ENCODE measurements at places on chromosomes 4 and X.

GRCh38 chr4:11505221-11505971, 76.7 kb upstream of the HS3ST1 start:
- DNase-seq, result no peak

DNA sequence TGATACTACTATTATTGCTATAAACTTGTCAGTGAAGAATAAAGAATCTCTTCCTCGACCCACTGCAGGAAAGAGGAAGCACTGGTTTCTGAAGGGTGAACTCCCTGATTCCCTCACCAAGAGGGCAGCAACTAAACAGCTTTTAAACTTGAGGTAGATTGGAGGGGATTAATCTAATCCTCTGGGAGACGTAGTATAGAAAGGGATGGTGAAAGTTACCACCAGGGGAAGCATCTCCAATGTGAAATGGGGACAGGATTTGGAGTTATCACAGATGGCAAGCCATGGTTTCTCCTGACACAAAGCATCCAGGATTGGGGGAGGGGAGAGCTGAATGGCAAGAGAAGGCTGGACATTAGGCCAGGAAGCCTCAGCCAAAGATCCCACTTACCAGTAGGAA, 62.7 kb upstream of the PTPN13 start:
- no peak for DNase-seq

DNA sequence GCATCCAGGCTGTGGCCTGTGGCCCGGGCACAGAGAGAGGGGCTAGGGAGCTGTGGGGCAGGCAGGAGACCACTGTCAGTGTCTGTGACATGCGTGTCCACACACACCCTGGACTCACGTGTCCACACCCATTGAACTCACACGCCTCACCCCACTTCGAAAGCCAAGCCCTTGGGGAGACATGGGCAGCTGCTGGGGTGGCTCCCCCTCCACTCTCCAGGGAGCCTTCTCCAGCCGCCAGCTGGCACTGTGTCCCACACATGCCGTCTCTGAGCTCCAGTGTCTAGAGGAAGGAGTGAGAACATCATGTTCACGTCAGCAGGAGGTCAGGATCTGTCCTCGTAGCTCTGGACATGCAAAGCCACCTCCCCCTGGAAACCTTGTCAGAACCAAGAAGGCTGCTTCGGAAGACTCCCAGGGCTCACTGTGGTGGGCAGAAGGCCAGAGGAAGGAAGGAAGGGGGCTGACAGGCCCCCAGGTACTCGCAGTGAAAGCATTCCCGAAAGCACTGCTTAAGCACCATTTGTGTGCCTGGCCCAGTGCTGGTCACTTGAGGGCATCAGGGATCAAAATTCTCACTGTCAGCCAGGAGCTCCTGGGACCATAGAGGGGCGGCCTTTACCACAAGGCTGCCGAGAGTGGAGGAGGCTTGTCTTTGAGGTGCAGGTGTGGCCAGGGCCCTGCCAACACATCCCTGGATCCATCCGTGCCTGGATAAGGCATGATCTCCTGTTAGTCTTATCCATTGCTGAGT, 61.4 kb downstream of the HTRA3 start:
- no peak for DNase-seq

DNA sequence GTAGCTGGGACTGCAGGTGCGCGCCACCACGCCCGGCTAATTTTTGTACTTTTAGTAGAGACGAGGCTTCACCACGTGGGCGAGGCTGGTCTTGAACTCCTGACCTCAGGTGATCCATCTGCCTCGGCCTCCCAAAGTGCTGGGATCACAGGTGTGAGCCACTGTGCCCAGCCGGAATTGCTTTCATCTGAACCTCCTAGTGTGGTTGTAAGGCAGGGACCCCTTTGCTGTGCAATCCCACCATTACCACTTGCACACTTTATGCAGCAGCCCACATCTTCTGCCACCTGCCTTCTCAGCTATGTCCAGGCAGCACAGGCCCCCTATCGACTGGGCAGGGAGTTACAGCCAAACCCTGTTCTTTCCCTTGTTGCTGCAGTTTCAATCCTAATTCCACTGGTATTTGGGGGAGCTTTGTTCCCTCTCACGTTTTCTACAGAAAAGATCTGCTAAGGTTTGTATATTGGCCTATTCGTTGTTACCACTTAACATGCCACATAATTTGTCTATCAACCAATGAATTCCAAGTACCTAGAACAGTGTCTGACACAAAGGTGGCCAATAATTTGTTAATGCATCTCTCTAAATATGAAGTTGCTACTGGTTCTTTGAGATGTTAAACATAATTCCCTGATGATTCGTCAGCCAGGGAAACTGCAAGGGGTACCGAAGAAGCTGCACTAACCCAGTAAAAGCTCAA, 6.5 kb downstream of the RPL39 start:
- DNase-seq, result no peak

DNA sequence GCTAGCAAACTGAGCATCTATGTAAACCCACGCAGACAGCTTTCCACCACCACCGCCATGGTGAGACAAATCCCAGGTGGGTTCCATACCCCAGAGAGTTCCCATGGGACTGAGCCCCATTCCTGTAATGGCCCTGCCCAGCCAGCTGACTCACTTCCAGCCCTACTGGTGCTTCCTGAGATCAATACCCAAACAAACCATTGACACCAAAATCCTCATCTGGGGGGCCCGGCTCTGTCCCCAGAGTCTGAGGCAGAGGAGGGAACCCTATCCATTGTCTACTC, 30.1 kb upstream of the JAKMIP1 start:
- DNase-seq, result no peak

- no peak for DNase-seq
Observed at GRCh38 chr4:126130215-126130614, 815.5 kb downstream of the FAT4 start.

GRCh38 chrX:87299563-87300160, 217.9 kb upstream of the KLHL4 start:
- DNase-seq, result no peak

GRCh38 chr4:55329012-55329411, 17.0 kb upstream of the SRD5A3 start:
- DNase-seq, result no peak

GRCh38 chrX:38108364-38108763, 102.0 kb downstream of the SYTL5 start:
- no peak for DNase-seq

DNA sequence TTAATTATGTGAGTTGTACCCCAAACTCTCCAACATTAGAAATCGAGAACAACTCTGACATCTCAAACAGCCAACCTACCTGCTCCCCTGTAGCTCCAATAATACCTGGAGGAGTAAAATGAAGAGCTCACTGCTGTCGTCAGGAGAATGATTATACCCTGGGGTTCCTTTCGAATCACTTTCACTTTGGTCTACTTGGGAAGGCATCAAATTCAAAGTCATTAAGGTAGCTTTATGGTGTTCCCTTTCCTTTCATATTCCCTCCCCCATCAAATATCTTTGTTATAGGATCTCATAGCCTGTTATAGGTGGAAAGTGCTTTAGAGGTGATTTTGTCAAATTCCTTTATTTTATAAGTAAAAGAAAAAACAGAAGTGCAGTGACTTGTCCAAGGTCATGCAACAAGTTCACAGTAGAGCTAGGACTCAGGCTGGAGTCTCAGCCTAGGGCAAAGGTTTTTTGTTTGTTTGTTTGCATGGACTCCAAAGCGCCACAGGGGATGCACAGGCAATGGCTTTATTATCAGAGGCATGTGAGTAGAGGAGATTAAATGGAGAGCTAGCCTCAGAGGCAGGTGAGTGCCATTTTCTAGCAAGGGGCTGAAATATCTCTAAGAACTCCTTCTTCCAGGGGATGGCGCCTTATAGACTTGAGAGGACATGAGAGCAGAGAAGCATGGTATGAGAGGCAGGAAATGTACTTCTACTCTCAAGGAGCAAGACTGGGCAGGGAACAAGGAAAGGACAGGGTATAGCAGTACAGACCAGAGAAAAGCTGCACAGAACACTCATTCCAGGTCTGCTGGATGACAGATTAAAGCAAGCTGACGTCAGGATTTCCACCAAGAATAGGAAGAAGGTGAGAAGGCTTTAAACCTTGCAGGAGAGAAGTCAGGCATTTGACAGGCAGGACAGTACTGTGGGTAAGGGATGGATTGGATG, 262.1 kb upstream of the GPC4 start:
- no peak for DNase-seq

GRCh38 chrX:38578167-38578566, 16.8 kb downstream of the TSPAN7 start:
- DNase-seq, result no peak

DNA sequence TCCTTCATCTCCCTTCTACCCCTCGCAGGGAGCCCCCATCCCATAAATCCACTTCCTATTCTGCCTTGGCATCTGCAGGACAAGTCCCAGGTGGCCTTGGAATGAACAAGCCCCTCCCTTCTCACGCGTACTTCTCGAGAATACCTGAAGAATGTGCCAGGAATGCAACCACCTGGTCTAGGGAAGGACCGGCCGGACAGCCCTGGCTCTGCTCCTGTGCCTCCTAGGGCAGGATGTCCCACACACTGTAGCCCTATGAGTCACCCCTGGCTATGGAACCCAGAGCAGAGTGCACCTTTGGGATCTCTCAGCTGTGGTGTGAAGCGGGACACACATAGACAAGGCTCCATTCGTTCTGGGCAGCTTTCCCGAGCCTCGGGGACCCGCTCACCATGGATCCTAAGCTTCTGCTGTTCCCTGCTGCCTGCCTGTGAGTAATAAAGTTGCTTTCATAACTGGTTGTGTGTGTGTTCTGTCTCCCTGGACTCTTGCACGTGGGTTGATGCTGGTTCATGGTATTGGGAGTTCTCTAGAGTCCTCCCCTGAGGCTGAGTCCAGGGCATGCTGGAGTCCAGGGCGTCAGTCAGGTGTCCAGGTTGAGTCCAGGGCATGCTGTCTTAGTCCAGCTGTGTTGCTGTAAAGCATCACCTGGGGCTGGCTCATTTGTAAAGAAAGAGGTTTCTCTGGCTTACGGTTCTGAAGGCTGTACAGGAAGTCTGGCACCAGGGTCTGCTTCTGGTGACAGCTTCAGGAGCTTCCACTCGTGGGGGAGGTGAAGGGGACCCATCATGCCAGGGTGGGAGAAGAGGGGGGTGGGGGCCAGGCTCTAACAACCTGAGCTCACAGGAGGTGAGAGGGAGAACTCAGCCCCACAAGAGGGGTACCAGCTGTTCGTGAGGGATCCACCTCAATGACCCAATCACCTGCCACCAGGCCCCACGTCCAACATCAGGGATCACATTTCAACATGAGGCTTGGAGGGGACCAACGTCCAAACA, 7.4 kb upstream of the PDE6B start:
- DNase-seq, result no peak

- no peak for DNase-seq
Observed at GRCh38 chr4:169899295-169899694, 126.9 kb downstream of the MFAP3L start.

Measured in iPS DF 19.7 (cell line).